ENCODE measurements at places on chromosomes 12 and 14.
A peak's percentile ranks its signal among the peaks of the same experiment; 100 is the strongest.

- DNase-seq, result no peak
Measured at GRCh38 chr14:57066463-57066862, 202.2 kb downstream of the EXOC5 start.

DNA sequence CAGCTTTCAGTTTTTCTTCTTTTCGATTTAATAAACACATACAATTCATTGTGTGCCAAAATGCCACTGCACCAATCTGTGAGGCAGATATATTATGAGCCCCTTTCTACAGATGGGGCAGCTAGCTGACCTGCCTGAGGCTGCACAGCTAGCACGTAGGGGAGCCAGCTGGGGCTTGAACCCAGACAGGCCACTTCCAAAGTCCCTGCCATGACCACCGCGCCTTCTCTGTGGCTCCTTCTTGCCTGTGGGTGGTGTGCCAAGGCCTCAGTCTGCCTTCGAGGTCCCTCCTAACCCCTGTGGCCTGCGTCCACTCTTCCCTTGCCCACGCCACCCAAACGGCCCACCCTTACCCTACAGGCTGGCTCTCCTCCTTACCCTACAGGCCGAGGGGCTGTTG is 16.2 kb downstream of the FAM222A start:
- DNase-seq, result no peak

GRCh38 chr14:103313704-103314103 is 20.3 kb upstream of the EIF5 start:
- DNase-seq, result no peak

GRCh38 chr12:125356111-125356510 is 290.9 kb downstream of the AACS start:
- DNase-seq, result no peak

DNA sequence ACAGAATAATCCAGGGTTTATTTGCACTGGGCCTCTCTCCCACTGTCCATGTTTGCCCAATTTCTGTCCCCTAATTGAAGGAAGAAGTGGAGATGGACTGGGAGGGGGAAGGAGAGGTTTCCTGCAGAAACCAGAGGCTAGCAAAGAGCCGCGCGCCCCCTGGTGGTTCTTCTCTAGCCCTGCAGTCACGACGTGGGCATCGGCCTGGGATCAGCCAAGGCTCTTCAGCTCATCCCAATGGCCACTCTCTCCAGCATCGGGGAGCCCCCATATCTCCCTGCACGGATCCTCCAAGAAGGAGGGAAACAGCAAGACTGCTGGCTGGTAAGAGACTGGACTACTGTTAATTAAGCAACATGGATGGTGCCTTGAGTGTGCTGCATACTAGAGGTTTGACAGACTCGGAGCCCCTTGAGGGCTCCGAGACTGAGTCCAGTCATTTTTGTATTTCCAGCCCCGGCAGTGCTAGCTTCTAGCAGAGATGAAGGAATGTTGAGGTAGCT is 18.7 kb downstream of the ZBTB39 start:
- peak; percentile 54 for DNase-seq

- DNase-seq, result no peak
Measured at GRCh38 chr14:101508196-101508947, 52.9 kb upstream of the DIO3 start.

- peak; percentile 31 for DNase-seq
Measured at GRCh38 chr12:7219599-7220243, 30.2 kb downstream of the PEX5 start.

- no peak for DNase-seq
Measured at GRCh38 chr14:72704502-72704901, 189.4 kb downstream of the DPF3 start.

GRCh38 chr12:28216016-28216415 is 25.8 kb downstream of the CCDC91 start:
- no peak for DNase-seq

DNA sequence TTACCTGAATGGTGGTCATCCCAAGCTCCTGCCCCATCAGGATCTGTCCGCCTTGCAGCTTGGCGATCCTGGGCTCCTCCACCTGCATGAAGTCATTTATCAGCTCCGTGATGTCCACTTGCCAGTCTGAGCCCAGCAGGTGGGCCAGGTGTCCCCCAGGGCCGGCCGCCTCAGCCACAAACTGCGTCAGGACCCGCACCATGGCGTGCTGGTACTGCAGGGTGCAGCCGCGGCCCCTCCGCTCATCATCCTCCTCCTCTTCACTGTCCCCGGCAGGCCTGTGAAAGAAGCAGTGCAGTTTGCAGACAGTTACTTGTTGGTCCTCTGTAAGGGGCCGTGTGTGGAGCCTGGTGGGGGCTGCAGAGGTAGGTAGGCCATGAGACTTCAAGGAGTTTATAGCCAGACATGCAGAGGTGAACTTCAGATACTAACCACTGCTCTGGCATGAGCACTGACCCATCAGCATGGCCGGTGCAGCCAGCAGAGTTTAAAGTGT is 228.5 kb downstream of the GLT1D1 start:
- no peak for DNase-seq

DNA sequence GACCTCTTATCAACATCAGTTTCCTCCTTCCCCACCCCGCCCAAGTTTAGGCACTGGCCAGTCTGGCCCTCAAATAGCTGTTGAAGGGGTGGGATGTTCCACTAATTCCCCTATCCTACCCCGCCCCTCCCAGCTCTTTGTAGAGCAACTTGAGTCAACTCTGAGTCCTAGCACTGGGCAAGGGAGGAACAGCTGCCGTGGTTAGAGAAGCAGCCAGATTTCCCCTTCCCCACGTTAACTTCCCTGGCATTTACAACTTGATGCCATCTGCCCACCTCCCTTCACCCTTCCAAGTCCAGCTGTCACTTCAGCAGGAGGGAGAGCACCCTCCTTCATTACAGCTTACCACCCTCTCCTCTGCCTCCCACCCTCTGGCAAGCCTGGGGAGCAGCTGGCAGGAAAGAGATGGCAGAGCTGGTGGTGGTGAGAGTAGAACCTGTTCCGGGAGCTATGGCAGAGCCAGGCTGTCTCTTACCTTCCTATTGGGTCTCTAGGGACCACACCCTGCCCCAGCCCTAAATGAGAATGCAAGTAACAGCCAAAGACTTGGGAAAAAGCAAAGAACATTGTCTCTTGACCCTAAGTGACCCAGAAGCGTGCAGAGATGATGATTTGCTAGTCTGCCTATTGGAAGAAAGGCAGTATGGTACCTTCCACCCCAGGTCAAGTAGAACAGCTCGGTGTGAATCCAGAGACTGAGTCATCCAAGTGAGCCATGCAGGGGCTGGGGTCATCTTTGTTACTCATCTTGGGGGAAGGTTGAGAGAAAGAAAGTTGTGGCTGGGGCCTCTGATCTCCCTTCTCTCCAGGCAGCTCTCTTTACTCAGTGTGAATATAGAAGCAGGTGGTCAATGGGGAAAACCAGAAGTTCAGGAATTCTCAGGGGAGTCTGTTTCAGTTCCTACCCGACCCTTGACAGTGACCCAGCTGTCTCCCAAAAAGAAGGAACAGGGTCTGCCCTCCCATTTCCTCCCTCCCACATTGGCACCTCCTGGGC is 1.5 kb downstream of the BLOC1S1 start:
- DNase-seq, result no peak

GRCh38 chr12:49362077-49362476 is 5.2 kb upstream of the SPATS2 start:
- DNase-seq, result no peak

GRCh38 chr12:75944097-75944904 is 87.3 kb downstream of the PHLDA1 start:
- peak; percentile 29 for DNase-seq

- no peak for DNase-seq
Measured at GRCh38 chr12:22670762-22671161, 45.8 kb downstream of the ETNK1 start.

DNA sequence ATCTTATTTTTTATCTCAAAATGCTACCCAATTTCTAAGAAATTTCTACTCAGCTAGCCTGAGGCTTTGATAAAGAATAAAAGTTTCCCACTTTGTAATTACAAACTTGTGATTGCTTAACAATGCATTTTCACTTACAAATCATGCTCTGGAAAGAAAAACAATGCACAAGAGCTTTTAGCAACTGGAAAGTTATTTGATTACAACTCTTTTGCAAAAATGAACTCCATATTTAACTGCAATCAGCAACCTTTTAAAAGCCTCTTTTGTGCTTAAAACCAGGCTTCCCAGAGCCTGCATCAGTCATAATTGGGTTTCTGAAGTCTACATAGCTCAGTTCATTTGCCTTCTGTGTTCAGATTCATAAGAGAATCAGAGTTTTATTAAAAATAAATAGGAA is 395.2 kb downstream of the PAWR start:
- no peak for DNase-seq

- DNase-seq, result no peak
Measured at GRCh38 chr14:54465654-54466053, 23.1 kb downstream of the GMFB start.

DNA sequence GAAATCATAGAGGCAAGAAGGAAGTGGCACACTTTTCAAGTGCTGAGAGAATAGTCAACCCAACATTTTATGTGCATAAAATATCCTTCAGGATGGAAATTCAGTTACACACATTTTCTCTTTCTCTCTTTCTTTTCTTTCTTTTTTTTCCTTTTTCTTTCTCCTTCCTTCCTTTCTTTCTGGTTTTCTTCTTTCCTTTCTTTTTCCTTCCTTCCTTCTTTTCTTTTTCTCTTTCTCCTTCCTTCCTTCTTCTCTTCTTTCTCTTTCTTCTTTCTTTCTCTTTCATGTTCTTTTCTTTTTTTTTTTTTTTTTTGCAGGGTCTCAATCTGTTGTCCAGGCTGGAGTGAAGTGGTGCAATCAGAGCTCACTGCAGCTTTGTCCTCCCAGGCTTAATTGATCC is 38.7 kb upstream of the OR5AU1 start:
- no peak for DNase-seq

- no peak for DNase-seq
Measured at GRCh38 chr12:100669922-100670321, 96.4 kb downstream of the GAS2L3 start.

DNA sequence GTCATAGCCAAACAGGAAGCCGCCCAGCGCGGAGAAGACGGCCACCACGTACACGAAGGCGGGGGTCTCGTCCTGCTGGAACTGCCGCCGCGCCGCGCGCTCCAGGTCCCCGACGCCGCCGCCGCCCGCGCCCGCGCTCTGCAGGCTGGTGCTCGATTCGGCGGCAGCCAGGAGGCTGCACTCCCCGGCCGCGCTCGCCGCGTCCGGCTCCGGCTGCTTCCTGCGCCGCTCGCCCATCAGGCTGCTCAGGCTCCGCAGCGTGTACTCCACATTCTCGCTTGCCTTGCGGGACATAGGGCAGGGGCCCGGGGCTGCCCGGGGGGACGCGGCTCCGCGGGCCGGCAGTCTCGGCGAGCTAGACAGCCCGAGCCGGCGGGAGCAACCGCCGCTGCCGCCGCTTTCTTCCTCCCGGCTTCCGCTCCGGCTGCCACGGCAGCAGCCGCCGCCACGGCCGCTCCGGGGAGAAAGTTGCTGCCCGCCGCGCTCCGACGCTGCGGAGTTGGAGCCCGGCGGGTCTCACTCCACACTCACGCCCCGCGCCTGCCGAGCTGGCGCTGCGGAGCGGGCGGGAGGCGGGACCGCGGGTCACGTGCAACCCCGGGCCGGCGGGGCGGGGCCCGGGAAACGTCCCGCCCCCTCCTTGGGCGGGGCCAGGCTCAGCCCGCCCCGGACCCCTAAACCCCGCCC is at the start of gene SLC2A13:
Gene SLC2A13, minus strand, starts transcription at position 567 of the 687 bp plus-strand sequence. Its CDS starts 273 bp downstream, at position 294.
- DNase-seq, result peak; percentile 39

GRCh38 chr12:98211909-98212695 is 303.3 kb upstream of the TMPO start:
- DNase-seq, result no peak

- no peak for DNase-seq
Measured at GRCh38 chr14:81067156-81067555, 111.7 kb downstream of the TSHR start.

- DNase-seq, result no peak
Measured at GRCh38 chr14:88326352-88327103, 3.5 kb upstream of the KCNK10 start.

- DNase-seq, result no peak
Measured at GRCh38 chr14:22252686-22253085, 336.3 kb downstream of the DAD1 start.

- peak; percentile 49 for DNase-seq
Measured at GRCh38 chr14:31283578-31284252, 76.1 kb upstream of the HECTD1 start.

GRCh38 chr12:122172262-122172939 is 1.6 kb downstream of the IL31 start:
- DNase-seq, result no peak

GRCh38 chr14:94010625-94011024 is 13.5 kb downstream of the CCDC197 start:
- DNase-seq, result no peak

GRCh38 chr12:71164166-71164565 is 6.4 kb upstream of the TSPAN8 start:
- DNase-seq, result no peak

DNA sequence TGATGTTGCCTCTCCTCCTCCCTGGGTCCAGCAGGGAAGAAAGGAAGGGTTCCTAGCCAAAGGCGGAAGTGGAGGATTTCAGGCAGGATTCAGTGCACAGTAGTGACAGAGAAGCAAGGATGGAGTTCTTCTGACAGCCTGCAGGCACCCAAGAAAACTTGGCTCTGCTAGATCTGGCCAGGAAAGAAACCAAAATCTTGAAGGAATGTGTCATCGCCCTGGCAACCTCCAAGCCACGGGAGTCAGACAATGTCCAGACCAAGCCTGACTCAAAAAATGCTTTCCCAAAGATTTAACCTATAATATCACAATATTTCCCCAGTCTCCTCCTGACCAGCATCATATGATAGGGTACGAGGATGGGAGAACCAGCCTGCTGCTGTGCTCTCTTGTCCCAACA is 22.8 kb upstream of the DHRS4 start:
- no peak for DNase-seq

DNA sequence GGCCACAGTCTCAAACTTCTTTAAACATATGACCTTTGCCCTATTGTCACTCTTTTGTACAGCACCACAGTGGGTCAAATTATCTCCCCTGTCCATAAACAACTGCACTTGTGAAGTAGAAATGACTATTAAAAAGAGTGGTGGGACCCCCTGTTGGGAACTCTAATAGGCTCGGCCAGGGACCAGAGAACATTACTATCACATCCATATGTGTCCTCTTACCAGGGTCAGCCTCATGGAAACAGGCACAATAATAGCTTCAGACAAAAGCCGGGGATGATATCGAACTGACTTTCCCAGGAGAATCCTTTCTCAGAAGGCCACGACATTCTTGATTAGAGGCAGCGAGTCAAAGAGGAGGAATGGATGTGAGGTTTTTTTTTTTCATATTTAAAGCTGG is 96.6 kb downstream of the NKX2-1 start:
- DNase-seq, result no peak

- DNase-seq, result no peak
Measured at GRCh38 chr12:72270246-72270645, 1.9 kb upstream of the TRHDE start.

DNA sequence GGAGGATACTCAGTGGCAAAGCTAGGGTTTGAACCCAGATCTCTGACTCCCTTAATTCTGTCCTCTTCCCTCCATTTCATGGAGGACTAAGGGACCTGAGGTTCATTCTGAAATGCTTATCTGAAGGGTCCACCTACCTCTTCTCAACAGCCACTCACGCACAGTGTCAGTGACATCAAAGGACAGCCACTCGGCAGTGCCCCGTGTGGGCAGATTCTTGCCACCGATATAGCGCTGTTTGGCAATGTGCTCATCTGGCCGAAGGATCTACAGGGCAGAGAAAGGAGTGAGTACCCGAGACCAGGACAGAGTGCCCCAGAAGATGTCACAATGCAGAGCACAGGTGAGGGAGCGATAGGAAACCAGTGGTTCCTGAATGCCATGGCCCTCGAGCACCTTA is 10.8 kb downstream of the TGFB3 start:
- DNase-seq, result no peak

Measured in HL-60 (cell line).